ENCODE measurements at places on chromosomes 2 and 18. TPM values are rescaled to one million over a fixed set of nuclear protein-coding genes. Genes with fewer than 3 reads are reported as not detected.

ATAD2B gene
- total RNA-seq, result 40.6 TPM

KIF1A gene
- 181 TPM for total RNA-seq

CDH20 gene
- total RNA-seq, result 5.9 TPM

COL6A3 gene
- total RNA-seq, result 20.4 TPM

TCF23 gene
- not detected for total RNA-seq

TMEM17 gene
- total RNA-seq, result 4.4 TPM

ARHGAP15 gene
- total RNA-seq, result 19.9 TPM

PLEKHH2 gene
- total RNA-seq, result 2.5 TPM

DRC1 gene
- total RNA-seq, result 3.0 TPM

ITGA4 gene
- total RNA-seq, result 5.9 TPM

GAL3ST2 gene
- total RNA-seq, result 0.74 TPM

REEP1 gene
- total RNA-seq, result 125 TPM

RMDN2 gene
- total RNA-seq, result 13.0 TPM

LRRTM1 gene
- 10.6 TPM for total RNA-seq

CRYGC gene
- not detected for total RNA-seq

CROCC2 gene
- not detected for total RNA-seq

FAM237A gene
- total RNA-seq, result not detected

ZNF396 gene
- 3.2 TPM for total RNA-seq

CFAP53 gene
- 0.74 TPM for total RNA-seq

CFAP65 gene
- total RNA-seq, result 0.74 TPM

EGR4 gene
- total RNA-seq, result not detected

FEV gene
- not detected for total RNA-seq

AKAIN1 gene
- 2.5 TPM for total RNA-seq

TCF7L1 gene
- total RNA-seq, result 0.98 TPM

PRR30 gene
- not detected for total RNA-seq

DNPEP gene
- total RNA-seq, result 11.1 TPM

LYPD1 gene
- total RNA-seq, result 24.1 TPM

LRATD1 gene
- total RNA-seq, result 17.5 TPM

SPRED2 gene
- 14.8 TPM for total RNA-seq

TIGD1 gene
- 8.9 TPM for total RNA-seq

ANTXR1 gene
- 13.3 TPM for total RNA-seq

FOXI3 gene
- total RNA-seq, result 0.25 TPM

RRM2 gene
- total RNA-seq, result 4.4 TPM

KYNU gene
- total RNA-seq, result under 0.01 TPM

PREB gene
- 20.9 TPM for total RNA-seq

All from temporal lobe (tissue), 4 donors.